ENCODE measurements at places on chromosomes 5 and 9.

DNA sequence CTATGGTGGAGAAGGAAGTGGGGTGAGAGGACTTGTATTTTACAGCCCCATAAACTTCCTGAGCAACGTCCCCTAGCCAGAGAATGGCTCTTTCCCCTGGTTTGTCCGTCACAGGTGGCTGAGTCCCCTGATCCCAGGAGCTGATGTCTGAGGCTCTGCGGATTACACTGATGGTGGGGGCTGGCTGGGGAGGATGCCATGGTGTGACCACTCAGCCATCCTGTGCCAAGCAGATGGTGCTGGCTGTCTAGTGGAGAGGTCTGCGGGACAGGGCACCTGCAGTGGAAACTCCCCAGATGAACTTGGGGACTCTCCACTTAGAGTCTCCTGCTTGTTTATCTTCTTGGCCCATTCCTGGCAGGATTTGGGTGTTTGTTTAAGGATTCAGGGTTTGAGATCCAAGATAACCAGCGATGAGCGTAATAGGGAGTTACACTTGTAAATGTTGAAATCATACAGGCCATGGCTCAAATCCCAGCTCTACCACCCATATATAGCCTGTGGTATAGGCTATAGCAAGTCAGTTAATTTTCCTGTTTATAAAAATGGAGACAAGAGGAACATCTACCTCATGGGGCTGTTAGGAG is 4.7 kb upstream of the PTGS1 start:
- no peak for DNase-seq

DNA sequence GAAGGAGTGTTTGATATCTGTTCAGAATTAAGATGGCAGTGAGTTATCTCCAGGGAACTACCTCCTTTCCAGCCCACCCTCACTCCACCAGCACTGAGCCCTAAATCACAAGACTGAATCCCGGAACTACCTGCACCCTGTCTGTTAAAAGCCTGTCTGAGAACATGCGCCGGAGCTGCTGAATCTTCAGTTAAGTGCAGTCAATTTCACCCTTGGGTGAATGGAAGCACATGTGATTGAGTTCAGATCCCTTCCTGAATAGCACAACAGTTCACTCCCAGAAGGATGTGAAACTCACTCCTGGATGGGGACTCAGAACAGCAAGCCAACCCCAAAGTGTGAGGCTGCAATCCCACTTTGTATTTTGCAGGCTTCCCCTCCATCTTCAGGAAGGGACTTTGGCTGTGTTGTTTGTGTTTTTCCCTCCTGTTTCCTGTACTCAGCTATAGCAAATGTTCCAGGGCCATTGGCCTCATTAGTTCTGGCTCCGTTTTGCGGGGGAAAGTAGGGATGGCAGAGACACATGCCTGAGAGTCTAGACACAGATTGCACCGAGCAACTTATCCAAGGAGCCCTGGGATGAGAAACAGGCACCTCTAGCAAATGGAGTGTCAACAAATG is 43.4 kb downstream of the DPYSL3 start:
- no peak for DNase-seq

- DNase-seq, result no peak
These were observed 60.0 kb downstream of the OLFM1 start for GRCh38 chr9:135147474-135147805.

DNA sequence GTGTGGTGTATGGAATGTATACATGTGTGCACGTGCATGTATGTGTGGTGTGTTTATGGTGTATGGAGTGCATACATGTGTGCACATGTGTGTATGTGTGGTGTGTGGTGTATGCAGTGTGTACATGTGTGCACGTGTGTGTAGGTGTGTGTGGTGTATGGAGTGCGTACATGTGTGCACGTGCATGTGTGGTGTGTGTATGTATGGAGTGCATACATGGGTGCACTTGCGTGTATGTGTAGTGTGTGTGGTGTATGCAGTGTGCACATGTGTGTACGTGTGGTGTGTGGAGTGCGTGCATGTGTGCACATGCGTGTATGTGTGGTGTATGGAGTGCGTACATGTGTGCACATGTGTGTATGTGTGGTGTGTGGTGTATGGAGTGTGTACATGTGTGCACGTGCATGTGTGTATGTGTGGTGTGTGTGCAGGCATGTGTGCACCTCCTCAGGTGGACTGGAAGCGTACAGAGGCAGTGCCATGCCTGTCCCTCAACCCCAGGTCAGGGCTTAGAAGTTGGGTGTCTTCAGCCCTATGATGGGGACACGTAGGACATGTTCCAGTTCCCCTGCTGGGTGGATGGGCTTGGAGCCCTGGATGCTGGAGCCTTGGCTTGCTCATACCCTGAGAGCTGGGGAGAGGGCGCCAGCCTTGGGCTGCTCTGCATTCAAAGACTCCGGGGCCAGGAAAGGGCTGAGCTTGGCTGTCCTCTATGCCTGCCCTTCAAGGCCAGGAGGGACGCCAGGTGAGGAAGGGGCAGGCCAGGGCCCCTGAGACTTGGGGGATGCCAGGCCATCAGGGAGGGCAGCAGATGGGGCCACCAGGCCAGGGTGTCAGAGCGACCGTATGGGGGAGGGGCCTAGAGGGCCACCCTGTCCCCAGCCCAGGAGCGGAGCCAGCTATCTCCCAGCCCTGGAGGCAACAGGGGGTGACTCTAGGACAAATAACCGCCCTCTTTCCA is 12.2 kb downstream of the MYMK start:
- no peak for DNase-seq

- DNase-seq, result no peak
These were observed 21.6 kb upstream of the FBN2 start for GRCh38 chr5:128559300-128560297.

GRCh38 chr5:29462241-29462640 is 1731.2 kb upstream of the CDH6 start:
- DNase-seq, result no peak

GRCh38 chr5:60354311-60354710 is 345.7 kb downstream of the DEPDC1B start:
- DNase-seq, result no peak

GRCh38 chr5:149809931-149810691 is 80.0 kb downstream of the PPARGC1B start:
- DNase-seq, result no peak

GRCh38 chr5:123203105-123203800 is 114.2 kb downstream of the PRDM6 start:
- DNase-seq, result no peak

GRCh38 chr9:92709954-92710353 is 40.0 kb upstream of the IPPK start:
- no peak for DNase-seq

DNA sequence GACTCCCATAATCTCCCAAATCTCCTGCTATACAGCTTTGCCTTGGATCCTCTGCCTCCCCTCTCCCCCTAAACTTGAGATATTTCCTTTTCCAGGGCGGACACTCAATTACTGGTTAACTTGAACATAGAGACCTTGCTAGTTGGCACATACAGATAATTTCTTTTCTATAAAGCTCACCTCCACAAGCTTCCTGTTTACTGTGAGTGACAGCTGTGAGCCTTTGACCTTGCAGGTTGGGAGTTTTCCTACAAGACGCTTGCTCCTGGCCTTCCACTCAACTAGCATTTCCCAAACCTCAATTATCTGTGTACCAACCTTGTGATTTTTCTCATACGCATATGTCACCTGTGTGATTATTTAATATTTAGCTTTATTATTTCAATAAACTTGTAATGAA is 114.5 kb downstream of the GNA14 start:
- DNase-seq, result no peak

DNA sequence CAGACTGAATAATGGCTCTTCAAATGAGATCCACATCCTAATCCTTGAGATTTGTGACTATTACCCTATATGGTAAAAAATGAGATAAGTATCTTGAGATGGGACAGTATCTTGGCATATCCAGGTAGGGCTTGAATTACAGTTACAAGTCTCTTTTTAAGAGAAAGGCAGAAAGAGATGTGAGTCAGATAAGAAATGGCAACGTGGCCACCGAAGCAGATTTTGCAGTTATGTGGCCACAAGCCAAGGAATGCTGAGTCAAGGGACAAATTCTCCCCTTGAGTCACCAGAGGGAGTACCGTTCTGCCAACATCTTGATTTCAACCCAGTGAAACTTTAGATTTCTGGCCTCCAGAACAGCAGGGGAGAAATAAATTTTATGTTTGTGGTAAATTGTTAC is 1983.0 kb upstream of the C9orf72 start:
- no peak for DNase-seq

DNA sequence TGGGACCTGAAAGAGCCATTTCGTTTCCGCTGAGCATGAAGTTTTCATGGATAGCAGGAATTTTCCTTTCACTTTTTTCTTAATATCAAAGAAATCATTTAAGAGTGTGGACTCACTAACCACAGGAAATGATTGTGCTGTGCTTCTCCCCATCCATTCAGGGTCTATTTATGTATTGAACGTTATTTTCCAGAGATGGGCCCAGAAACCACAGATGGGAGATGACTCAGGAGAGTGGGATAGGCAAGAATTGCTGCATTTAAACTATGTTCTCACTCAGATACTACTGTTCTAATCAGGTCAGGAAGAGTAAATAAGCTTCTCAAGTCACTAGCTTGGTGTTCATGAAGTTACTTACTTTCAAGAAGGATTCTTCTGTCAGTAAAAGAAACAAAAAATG is 763.8 kb downstream of the DTWD2 start:
- DNase-seq, result no peak

GRCh38 chr9:104028827-104029226 is 65.3 kb upstream of the SMC2 start:
- no peak for DNase-seq

DNA sequence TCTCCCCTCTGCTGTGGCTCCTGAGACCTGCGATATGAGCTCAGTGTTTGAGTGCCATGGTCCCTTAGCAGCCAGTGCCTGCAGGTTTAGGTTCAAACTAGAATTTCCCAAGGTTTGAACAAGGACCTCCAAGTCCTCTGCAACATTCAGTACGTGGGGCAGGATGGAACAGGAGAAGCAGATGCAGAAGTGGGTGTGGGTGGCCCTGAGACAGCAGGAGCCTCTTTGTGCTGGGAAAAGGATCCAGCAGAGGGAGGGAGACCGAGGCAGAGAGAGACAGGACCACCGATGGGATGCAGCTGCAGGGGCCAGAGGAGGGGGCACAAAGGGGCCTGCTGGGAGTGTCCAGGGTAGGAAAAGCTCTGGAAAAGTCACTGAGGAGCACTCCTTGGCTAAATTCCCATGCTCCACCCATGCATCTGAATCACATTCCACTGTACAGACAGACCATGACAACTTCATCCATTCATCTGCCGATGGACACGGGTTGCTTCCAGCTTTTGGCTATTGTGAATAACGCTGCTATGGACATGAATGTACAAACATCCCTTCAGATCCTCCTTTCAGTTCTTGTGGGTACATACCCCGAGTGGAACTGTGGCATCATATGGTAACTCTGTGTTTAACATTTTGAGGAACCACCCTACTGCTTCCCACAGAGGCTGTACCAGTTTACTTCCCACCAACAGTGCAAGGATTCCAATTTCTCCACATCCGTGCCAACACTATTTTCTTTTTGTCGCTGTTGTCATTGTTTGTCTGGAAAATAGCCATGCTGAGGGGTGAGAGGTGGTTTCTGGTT is 26.7 kb upstream of the SUSD3 start:
- DNase-seq, result no peak
